ENCODE measurements at places on chromosomes 16 and 17. TPM values are rescaled to one million over a fixed set of nuclear protein-coding genes. Genes with fewer than 3 reads are reported as not detected.

The CEP112 gene
- total RNA-seq = 13.5 TPM

DNA sequence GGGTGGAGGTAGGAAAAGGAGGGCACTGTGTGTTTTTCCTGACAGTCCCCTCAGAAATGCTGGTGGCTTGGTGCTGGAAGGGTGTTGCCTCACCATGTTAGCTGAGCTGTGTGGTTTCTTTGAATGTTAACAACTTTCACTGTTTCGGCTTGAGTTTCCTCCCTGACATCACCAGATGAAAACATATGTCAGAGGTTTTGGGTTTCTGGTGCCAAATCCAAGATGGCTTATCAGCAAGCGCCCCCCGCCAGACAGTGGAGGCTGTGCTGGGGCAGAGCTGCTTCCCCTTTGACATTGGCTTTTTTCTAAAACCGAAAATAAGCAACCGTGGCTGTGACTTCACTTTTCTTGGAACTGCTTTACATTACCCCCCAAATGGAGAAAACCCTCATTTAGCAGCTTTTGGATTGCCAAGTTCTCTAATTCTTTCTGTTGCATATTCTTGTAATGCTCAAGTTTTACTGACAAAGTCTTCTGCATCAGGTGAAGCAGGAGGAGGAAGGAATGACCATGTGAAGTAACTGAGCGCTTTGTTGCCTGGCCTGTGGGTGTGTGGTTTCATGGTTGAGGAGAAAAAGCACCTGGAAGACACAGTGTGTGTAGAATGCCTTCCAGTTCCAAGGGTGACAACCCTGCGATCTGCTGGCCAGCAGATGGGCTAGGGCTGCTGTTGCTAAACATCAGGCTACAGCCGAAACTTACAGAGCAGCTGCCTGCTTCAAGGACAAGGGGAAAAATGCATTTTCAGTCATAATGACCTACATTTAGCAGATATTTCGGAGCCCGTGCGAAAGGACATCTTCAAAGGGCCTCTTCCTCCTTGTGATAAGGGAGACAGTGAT, 9.7 kb downstream of the RMI2 start:
- no peak overlapping the region for H3K27ac ChIP-seq
- DNase-seq = no peak
- peaks cover 53% of the 10 kb centered on the region for H3K4me1 ChIP-seq
- H3K4me3 ChIP-seq = no peak overlapping the region
- no peaks in the 10 kb centered on the region for H3K27me3 ChIP-seq
- no peaks in the 10 kb centered on the region for H3K36me3 ChIP-seq

DNA sequence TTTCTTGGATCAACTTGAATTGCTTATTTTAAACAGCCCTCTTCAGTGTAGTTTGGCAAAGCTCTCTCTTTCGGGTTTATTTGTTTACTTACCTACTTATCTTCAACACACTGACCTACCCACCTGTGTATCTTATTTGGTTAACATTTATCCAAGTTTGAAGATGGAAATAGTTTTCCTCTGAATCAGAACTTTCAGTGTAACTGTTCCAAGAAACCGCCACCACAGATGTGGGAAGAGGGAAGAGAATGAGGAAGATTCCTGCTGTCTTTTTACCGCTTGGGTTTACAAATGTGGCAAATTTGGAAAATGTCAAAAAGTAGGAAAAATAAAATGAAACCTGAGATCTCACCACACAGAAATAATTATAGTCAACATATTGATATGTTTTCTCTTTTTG, 115.8 kb downstream of the MSI2 start:
- peaks cover 1% of the 10 kb centered on the region for H3K36me3 ChIP-seq
- DNase-seq = no peak
- H3K27me3 ChIP-seq = no peaks in the 10 kb centered on the region
- H3K27ac ChIP-seq = no peak overlapping the region

DNA sequence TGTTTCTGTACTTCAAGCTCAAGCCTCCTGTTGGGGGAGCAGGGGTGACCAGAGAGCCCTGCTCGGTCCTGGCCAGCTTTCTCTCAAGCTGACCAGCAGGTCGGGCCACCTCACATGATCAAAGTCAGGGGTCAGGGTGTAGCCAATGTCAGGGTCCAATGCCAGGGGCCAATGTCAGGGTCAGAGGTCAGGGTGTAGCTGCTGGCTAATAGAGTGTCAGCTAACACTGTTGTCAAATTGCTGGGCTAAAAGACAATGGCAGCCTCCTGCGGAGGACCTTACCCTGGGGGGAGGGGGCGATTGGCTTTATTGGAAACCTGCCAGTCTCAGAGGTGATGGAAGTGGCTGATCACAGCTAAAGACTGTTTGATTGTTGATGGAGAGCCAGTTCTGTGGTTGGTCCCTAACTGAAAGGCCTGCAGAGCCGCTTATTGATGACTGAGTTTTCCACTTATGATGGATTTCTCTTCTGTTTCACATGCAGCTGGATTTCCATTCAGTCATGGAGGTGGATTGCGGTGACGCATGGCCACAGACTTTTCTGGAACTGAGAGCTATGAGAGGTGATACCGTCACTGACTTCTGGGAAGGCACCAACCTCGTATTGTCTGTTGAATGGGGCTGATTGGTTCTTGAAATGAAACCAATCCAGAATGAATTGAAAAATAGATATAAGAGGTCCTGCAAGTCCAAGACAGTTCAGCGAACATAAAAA, 97.4 kb upstream of the ZFHX3 start:
- H3K4me1 ChIP-seq = peaks cover 22% of the 10 kb centered on the region
- H3K4me3 ChIP-seq = no peak overlapping the region
- no peak for DNase-seq

The ADGRG3 gene
- total RNA-seq = not detected

The VPS9D1 gene
- 20.3 TPM for total RNA-seq

All from chondrocyte (in vitro differentiated cells).